ENCODE measurements at places on chromosomes 5 and 9.

- DNase-seq, result no peak
These were observed 13.1 kb upstream of the EGFLAM start for GRCh38 chr5:38245307-38245706.

DNA sequence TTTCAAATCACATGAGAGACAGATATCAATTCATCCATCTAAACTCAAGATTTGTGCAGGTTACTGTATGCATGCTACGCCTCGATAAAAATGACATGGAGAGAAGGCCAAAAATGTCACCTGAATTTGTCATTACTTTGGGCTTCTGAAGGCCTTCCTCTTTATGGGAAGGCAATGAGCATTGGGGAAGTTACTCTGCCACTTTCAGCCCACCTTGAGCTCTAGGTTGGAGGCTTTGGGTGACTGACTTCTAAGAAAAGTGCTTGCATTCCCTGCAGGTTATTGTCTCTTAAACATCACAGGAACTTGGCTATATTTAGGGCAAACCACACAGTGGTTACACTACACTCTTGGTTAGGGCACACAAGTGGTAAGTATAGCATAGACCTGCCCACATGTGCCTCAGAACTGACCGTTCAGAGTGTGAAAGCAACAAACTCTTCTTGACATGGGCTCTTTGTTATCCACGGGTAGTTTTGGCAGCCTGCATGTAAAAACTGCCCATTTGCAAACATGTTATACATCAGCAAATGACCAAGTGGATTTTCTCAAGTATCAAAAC, 169.5 kb downstream of the ZNF608 start:
- DNase-seq, result no peak

DNA sequence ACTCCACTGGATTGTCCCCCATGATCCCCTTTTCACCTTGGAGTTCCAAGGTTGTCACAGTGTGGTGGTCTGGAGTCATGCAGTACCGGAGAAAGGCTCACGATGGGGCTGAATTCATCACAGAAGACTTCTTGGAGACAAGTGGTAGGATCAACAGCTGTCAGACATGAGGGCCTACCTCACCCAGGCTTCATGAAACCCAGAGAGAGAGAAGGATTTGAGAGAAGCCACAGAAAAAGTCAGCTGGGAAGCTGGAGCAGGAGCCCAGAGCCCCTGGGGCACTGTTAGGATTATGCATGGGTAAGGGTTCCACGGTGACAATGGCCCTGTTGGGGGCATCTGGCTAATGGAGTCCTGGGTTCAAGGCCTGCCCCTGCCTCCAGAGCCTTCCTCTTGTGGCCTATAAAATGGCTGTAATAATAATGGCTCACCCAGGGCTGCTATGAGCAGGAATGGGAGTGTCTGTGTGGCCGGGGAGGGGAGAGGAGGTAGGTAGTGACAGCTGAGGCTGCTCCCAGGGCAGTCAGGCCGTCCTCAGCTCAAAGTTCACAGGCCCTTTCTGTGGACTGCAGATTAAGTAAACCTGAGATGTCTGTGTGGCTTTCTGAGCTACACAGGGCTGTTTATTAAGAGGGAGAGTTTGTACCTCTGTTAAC, 910 bp downstream of the TRIM14 start:
- peak; percentile 68 for DNase-seq

- no peak for DNase-seq
These were observed 37.1 kb downstream of the CDH18 start for GRCh38 chr5:19950897-19951296.

DNA sequence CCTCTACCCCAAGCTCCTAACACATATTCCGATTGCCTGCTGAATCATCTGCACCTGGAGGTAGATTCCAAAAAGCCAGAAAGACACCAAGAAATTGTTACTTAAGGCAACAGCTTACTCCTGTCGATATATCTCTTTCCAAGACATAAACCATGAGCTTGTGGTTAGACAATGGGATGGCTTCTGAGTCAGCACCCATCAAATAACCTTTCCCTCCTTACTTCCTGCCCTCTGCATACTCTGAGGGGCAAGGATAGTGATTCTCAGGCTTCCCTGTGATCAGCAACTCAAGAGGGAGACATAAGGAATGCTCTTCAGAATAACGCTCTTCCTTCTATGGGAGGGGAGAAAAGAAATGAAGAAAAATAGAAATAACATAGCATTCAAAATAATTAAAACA, 70.9 kb downstream of the TMEM215 start:
- DNase-seq, result no peak

DNA sequence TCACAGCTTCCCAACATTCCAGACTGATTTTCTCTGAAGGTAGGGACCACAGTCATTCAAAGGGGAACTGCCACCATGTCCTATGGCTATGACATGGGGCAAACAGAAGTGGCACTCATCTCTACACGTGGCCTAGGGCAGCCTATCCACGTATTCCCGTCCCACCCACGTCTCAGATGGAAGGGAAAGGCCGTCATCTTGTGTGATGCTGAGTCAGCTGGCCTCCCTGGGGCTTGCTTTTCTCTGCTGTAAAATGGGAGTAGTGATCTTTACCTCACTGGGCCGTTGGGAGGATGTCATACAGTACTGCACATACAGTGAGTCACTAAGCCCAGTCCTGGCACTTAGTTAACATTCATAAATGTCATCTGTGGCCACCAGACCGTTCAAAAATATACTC, 72.3 kb downstream of the RAPGEF1 start:
- peak; percentile 80 for DNase-seq

DNA sequence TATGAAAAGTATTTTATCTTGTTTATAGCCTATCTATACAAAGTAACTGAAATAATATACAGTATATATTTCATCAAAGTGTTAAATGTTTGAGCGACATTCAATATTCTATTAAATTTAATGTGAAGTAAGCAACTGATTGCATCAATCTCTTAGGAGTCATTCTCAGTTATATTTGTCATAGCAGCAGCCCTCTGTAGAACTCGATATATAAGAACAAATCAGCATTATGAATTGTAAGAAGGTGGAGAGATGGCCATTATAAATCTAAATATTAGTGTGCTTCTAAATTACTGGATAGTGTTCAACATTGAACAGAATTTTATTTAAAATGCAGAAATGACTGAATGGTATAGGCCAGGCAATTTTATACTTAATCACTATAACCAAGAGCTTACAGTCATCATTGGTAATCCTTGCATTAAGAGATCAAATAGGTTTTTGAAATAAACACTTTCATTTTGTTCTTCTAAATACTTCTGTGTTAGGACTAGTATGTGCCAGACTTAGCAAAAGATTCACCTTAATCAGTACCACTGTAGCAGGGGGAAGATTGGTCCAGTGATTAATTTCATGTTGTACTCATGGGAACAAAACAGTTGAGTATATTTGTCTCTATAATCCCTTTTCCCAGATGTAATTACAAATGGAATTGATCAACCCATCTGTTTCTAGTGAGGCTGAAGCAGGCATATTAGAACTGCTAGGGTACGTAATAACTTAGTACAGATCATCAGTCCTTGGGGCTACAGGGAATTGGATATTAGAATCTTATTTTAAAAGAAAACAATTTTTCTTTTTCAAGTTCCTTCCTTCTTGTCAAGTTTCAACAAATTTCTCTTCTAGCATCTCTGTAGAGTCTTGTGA, 108.3 kb upstream of the TYRP1 start:
- DNase-seq, result no peak

DNA sequence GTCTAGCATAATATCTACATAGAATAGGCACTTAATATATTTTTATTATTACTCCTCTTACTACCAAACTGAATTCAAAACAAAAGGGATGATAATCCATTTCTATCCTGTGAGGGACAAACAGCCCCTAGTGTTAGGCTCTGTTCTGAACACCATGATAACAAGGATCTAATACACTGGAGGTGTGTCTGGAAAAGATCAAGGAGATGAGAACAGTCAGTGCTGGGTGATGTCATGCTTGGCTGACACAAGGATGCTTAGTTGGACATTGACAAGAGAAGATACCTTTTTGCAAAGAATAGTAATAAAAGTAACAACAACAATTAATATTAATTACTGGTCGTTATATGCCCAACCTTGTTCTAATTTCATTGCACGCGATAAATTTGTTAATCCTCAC, 458.7 kb downstream of the EBF1 start:
- DNase-seq, result no peak

- DNase-seq, result no peak
These were observed 79.8 kb upstream of the MAMDC2 start for GRCh38 chr9:69963803-69964202.

DNA sequence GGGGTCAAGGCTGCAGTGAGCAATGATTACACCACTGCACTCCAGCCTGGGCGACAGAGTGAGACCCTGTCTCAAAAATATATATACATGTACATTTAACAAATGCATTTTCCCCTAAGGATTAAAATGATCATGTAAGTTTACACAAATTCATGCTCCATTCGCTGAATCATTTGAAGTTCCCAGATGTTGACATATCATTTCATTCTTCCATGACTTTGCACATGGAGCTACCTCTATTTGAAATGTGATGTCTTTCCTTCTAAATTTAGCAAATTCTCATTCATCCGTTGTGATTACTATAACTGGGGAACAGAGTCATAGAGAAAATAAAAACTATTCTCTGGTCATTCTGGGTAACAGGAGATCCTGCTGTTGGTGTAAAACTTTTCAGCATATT, 10.6 kb downstream of the PTGER4 start:
- DNase-seq, result no peak

DNA sequence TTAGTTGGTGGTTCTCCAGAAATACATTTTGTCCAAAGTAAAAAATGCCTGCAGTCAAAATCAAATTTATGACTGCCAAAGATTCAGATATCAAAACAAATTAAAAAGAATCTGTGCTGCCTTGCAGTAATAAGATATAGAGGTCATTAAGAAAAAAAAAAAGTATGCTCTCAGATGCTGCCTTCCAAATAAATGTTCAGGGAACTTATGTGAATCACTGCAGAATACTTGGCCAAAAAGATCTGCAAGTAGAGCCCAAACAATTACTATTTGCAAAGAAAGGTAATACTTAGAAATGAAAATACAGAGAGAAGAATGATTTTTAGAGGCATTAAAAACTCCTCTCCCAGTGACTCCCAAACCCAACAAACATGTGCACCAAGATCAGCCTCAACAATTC, 52.4 kb downstream of the MRPS27 start:
- no peak for DNase-seq

DNA sequence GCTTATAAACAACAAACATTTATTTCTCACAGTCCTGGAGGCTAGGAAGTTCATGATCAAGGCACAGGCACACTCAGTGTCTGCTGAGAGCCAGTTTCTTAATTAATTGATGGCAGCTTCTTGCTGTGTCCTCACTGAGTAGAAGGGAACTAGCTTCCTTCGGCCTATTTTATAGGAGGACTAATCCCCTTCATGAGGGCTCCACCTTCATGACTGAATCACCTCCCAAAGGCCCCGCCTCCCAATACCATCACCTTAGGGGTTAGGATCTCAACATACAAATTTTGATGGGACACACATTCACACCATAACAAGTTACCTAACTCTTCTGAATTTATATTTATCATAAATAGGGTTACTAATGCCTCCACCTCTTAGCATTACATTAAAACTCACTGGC, 129.8 kb downstream of the GNAQ start:
- no peak for DNase-seq

- no peak for DNase-seq
These were observed 19.2 kb upstream of the NANS start for GRCh38 chr9:98037357-98037756.

DNA sequence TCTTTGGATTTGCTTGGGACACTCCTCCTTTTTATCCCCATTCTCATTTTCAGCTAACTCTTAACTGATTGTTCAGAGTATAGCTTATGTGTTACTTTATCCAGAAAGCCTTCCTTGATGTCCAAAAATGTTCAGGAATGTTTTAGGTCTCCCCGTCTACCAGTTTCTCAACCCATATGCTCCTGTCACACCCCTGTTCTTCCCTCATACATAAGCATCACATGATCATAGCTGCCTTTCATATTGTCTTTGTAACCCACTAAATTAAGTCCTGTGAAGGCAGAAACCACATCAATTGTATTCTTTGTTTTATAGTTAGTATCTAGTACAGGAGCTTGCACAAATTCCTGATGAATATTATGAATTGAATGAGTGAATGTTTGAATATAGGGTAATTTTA, 321.9 kb upstream of the ACTBL2 start:
- no peak for DNase-seq

- peak; percentile 60 for DNase-seq
These were observed 52.8 kb downstream of the IRF1 start for GRCh38 chr5:132437604-132438266.

GRCh38 chr9:132023419-132024180, 56.1 kb downstream of the MED27 start:
- DNase-seq, result no peak

GRCh38 chr9:7536310-7536939, 263.2 kb downstream of the DMAC1 start:
- peak; percentile 14 for DNase-seq

DNA sequence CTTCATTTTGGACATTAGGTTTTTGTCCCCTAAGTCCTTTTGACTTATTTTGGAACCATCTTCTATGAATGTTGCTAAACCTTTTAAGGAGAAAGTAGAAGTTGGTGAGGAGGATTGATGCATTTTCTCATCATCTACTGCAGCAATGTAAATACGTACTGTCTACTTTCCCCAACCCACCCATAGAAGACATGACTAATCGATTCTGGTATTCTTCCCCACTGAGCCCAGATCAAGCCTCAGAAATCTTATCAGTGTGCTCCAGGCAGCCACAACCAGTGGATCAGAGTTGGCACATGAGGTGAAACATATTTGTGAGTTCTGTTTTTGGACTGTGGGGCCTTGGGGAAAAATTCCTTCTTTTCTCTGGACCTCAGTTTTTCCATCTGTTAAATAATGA, 57.7 kb downstream of the FGF18 start:
- DNase-seq, result no peak

- no peak for DNase-seq
These were observed 772 bp upstream of the TARS1 start for GRCh38 chr5:33439905-33440481.

DNA sequence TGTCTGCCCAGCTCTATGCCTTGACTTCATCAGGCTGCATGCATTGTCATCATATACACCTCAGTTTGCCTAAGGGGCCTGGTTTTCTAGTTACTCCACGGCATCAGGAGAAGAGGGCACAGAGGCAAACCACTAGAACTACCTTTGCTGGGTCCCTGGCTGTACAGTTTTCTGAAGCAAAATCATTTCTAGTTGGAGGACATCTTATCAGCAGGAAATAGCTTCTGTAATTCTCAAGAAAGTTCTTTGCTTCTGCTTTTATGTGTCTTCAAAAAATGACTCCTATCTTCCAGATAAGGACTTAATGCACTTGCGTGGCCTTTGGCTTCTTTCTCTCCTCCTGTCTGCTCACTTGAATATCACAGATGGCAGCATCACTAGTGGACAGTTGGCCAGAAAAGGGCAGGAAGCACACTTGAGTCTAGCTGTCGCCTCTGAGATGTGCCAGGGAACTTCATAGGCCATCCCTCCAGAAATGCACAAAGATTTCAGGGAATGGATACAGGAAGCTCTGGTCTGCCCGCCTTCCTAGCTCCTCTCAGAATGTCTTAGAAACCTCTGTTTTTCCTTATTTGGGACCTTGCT, 22.4 kb upstream of the LTC4S start:
- DNase-seq, result no peak
